GM12892 (cell line): ENCODE measurements at places on chromosomes 3 and 15.

- DNase-seq = no peak
These were observed 107.6 kb upstream of the ARHGEF3 start for GRCh38 chr3:56909349-56909748.

DNA sequence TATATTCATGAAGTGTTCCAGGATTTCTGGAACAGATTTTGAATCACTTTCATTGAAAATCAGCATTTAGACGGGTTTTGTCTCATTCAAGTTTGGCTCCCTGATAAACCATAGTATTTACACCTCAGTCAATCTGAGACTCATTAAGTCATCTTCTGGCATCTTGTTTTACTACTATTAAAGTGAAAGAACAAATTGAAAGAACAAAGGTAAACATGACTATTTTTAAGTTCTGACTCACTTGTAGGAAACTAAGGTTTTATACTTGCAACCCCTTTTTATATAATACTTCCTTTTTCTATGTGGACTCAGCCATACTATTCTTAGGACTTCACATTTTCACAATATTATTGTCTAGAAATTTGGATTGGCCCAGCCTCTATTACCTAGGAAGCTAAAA, 854.4 kb downstream of the SQOR start:
- no peak for DNase-seq

DNA sequence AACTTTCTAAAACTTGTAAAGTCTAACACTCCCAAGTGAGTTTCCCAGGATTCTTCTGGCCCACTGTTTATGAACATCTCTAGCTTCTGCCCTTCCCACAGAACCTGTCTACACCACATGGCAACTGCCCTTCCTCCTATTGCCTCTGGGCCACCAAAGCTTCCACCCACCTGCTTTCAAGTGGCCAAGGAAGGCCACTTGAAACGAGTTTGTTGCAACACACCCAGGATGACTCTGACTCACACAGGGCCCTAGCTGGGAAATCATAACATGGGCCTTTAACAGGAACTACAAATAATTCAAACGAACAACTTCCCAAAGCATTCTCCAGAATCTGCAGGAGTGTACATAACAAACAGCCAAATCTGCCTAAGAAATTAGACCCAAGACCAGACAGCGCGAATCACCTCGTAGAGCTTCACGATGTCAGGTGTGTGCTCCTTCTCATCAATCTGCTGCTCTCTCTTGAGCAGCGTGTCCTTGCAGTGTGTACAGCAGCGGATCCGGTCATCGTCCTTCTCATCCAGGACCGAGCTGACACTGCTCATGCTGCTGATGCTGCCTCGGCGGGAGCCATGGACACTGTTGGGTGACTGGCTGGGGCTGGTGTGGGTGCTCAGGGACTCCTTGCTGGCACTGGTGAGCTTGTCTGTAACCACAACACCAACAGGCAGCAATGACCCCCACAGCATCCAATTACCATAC, 16.8 kb downstream of the RBSN start:
- no peak for DNase-seq

DNA sequence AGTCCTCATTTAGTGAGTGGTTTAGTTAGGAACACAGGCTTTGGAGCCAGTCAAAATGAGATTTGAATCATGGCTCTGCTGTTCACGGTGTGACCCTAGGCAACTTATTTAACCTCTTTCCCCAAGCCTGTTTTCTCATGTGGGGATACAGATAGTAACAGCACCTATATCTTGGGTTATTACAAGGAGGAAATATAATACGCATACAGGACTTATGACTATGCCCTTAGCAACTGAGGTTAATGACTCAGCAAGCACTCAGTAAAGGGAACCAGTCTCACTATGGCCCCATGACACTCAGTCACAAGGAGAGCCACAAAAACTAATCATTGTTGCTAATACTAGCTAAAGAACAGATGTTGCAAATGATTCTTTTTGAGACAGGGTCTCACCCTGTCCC, 45.9 kb downstream of the SUMF1 start:
- no peak for DNase-seq

DNA sequence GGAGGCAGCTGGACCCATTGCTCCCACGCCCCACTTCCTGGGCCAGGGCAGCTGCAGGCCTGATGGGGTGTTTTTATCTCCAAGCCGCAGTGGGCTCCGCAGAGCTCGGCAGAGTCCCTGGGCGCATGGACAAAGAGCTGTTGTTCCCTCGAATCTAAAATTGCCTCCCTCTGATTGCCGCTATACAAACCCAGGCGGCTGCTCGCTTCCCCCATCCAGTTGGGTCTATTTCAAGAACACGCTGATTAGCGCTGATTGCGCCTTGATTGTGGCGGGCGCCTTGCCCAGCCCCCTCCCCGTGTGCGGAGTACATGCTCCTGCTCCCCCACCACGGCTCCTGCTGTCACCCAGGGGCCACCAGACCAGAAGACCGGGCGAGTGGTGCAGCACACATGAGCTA, 43.4 kb upstream of the SLC6A1 start:
- DNase-seq = no peak

GRCh38 chr3:11467875-11468274, 175.8 kb downstream of the VGLL4 start:
- DNase-seq = no peak

DNA sequence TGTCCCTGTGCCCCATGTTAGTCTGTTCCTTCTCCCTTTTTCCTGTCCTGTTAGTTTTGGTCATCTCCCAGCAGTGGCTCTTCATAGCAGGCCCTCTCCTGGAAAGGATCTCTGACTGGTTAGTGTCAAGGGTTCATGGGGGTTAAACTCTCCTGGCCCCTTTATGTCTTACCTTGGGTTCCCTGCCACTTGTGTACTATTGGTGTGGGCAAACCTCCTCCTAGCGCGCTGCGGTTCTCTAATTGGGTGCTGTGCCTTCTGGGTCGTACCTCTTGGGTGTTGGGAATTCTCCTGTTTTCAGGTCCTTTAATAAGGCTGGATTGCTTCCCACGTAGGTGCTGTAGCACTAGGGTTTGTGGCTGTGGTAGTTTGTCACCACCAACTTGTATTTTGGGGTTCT, 18.8 kb downstream of the GMPS start:
- no peak for DNase-seq

- no peak for DNase-seq
These were observed 419.8 kb upstream of the THBS1 start for GRCh38 chr15:39161096-39161495.
